ENCODE measurements at places on chromosomes 6 and 20.

GRCh38 chr6:34973547-34974248, 84.6 kb downstream of the ANKS1A start:
- ATAC-seq = no peak
- no peaks in the 10 kb centered on the region for H3K27me3 ChIP-seq
- no peak overlapping the region for H3K4me3 ChIP-seq
- H3K36me3 ChIP-seq = peaks cover 38% of the 10 kb centered on the region

GRCh38 chr6:107822176-107823046, 1.7 kb downstream of the SCML4 start:
- no peaks in the 10 kb centered on the region for H3K36me3 ChIP-seq
- H3K27me3 ChIP-seq = no peaks in the 10 kb centered on the region
- peak overlapping the region; percentile 98 for H3K27ac ChIP-seq
- no peak for ATAC-seq

GRCh38 chr20:32337937-32338661, 20.0 kb upstream of the ASXL1 start:
- H3K27ac ChIP-seq = no peak overlapping the region
- H3K27me3 ChIP-seq = no peaks in the 10 kb centered on the region
- H3K36me3 ChIP-seq = peaks cover 28% of the 10 kb centered on the region
- no peak overlapping the region for H3K4me3 ChIP-seq

GRCh38 chr6:165983112-165984072, 184.3 kb downstream of the TBXT start:
- no peaks in the 10 kb centered on the region for H3K36me3 ChIP-seq
- ATAC-seq = no peak
- H3K27me3 ChIP-seq = peaks cover 60% of the 10 kb centered on the region
- H3K27ac ChIP-seq = no peak overlapping the region
- peaks cover 18% of the 10 kb centered on the region for H3K4me1 ChIP-seq

- H3K4me3 ChIP-seq = peak within 1 kb of the TSS; percentile 78
- H3K4me1 ChIP-seq = peaks cover 55% of the 10 kb centered on the region
- H3K36me3 ChIP-seq = no peaks in the 10 kb centered on the region
- peak within 1 kb of the TSS; percentile 35 for H3K27ac ChIP-seq
- peaks cover 70% of the 10 kb centered on the region for H3K27me3 ChIP-seq
Measured at GRCh38 chr6:3227363-3228045, at the start of gene TUBB2B. Gene TUBB2B, minus strand, starts transcription at chr6:3227653. Its CDS starts 110 bp downstream, at chr6:3227543.

DNA sequence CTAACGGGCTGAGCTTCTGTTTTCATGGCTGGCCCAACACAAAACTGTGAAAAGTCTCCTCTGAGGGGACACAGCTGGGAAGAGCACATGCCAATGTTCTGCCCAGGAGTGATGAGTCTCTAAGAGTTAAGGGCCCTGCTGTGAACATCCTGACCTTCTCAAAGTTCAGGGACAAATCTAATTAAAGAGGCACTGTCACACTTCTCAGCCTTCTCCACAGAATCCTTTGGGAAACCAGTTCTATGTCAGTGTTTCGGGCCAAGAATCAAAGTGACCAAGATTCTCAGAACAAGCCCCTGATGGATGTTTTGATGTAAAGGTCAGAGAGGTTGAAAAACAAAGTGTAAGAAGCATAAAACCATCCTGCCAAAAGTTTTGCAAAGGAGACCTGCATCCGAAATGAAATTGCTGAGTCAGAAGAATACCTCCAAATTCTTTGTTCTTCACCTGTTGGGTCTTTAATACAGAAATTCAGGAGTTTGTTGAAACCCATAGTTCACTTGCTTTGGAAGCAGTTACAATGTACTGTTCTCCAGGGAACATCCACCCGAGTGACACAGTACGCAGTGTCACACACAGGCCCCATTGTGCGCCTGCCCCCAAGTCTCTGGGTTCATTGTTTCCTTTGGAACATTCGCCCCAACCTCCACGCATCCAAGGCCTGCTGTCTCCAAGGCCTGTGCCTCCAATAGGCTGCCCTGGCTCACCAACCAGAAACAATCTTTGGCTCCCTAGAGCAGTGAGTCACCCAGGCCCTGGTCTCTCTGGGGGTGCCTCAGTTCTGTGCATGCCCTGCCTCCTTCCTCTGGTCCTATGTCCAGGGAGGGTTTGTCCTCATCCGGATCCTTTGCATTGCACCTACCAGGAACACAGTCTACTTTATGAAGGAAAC, 65.5 kb upstream of the QKI start:
- ATAC-seq = no peak
- H3K4me3 ChIP-seq = no peak overlapping the region
- no peaks in the 10 kb centered on the region for H3K27me3 ChIP-seq
- no peaks in the 10 kb centered on the region for H3K36me3 ChIP-seq
- H3K27ac ChIP-seq = no peak overlapping the region

DNA sequence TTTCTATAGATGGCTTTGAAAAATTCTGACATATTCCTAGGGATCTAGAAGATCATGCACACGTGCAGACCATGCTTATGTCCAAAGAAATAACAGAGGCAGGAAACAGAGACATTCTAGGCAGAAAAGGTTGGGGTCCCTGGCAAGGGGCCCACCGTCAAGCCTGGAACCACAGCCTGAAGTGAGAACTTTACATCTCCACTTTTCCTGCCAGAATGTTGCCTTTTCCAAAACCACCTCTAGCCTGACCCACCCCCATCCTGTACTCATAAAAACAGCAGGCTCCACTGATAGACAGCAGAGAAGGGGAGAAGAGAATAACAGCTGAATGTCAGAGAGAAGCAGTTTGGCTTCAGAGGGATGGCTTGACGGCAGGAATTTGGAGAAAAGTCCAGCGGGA, 257.3 kb upstream of the NT5E start:
- H3K4me3 ChIP-seq = no peak overlapping the region
- no peak for ATAC-seq
- H3K27ac ChIP-seq = no peak overlapping the region
- no peaks in the 10 kb centered on the region for H3K4me1 ChIP-seq
- no peaks in the 10 kb centered on the region for H3K27me3 ChIP-seq

DNA sequence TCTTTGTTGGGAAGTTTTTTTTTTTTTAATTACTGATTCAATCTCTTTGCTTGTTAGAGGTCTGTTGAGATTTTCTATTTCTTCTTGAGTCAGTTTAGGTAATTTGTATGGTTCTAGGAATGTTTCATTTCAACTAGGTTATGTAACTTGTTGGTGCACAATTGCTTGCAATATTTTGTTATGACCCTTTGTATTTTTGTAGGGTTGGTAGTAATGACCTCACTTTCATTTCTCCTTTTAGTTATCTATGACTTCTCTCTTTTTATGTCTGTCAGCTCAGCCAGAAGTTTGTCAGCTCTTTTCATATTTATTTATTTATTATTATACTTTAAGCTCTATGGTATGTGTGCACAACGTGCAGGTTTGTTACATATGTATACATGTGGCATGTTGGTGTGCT, 51.1 kb upstream of the SLC24A3 start:
- no peak overlapping the region for H3K4me3 ChIP-seq
- H3K27me3 ChIP-seq = peaks cover 5% of the 10 kb centered on the region
- no peak overlapping the region for H3K27ac ChIP-seq
- no peaks in the 10 kb centered on the region for H3K4me1 ChIP-seq

DNA sequence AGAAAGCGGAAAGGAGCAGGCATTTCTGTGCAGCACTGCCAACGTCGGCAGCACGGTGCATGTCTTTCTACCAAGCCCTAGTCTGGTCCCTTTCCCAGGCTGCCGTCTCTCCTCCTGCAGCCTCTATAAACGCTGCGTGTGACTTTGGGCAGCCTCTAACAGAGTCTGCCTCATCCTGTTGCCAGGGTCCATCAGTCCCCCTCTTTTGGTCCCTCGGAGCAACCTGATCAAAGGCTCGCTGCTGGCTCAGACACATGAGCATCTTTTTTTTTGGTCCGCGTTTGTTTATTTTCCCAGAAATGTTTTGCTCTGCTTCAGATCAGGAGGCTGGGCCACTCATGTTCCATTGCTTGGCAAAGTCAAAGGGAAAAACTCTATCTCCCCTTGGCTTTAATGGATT, 166.8 kb upstream of the CST7 start:
- H3K4me3 ChIP-seq = no peak overlapping the region
- H3K27ac ChIP-seq = no peak overlapping the region
- no peak for ATAC-seq

DNA sequence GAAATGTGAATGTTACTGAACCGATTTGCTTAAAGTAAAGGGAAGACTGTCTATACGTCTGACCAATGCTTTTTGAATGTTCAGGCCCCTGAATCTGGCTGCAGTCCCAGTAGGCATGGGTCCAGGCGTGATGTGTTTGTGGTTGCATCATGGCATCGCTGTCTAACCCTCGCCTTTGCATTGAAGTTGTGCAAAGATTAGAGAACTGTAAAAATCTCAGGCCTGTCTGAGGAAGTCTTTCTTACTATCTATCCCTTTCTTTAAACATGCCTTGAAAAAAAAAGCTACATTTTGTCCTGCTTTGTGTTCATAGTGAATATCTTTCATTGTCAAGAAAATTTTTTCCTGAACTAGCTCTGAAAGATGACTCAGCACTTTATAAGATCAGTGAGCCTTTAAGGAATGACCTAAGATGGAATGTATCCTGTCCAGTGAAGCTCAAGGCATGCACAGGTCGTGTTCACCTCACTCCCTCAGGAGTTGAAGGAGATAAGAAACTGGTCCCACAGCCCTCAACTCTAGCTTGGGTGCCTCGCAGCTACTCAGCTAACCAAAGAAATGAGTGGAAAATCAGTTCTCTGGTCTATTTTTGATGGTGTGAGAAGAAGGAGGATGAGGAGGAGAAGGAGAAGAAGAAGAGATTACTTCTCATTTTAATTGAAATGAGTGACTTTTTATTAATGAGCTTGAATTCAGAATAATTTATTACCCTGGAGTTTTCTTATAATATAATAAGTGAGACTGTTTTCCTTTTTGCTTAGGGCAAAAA, 48.6 kb downstream of the TPD52L1 start:
- ATAC-seq = no peak
- H3K27ac ChIP-seq = no peak overlapping the region
- no peak overlapping the region for H3K4me3 ChIP-seq
- peaks cover 8% of the 10 kb centered on the region for H3K27me3 ChIP-seq

DNA sequence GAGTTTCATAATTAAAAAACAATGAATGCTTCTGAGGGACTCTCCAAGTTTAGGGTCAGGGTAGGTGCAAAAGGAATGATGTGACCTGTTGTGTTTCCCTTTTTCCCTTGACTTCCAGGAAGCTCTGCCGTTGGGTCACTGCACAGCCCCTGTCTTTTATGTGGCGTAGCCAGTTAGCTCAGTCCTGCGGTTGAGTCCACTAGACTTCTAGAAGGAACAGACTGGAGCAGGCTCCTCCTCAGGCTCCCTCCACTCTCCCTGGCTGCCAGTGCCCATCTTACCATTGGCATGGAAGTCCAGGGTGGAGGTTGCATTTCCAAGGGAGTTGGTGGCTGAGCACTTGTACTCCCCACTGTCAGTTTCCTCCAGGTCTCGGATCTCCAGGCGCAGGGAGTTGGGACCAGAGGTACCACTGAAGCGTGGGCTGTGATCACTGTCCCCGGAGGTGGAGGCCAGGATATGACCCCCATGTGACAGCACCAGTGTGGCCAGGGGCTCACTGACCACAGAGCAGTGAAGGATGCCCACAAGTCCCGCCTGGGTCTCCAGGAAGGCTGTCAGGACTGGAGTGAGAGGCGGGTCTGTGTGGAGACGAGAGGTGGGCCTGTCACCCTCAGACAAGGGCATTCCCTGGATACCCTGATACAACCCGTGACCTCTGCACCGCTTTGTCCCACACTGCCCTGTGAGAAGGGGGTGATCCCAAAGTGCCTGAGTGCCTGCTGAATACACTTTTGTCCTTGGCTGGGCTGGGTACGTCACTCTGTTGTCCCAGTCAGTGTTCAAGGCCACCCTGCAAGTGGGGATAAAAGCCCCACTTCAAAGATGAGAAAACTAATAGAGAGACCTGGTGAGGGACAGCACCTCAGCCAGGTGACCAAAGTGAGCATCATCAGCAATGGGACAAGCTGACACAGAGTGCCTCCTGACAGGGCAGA, 11.1 kb downstream of the SIGLEC1 start:
- H3K27me3 ChIP-seq = peaks cover 30% of the 10 kb centered on the region
- H3K4me1 ChIP-seq = no peaks in the 10 kb centered on the region

- H3K27me3 ChIP-seq = no peaks in the 10 kb centered on the region
- H3K36me3 ChIP-seq = peaks cover under 1% of the 10 kb centered on the region
- H3K4me1 ChIP-seq = peaks cover 14% of the 10 kb centered on the region
- no peak overlapping the region for H3K27ac ChIP-seq
- H3K4me3 ChIP-seq = no peak overlapping the region
Measured at GRCh38 chr6:111536910-111537527, 54.0 kb upstream of the REV3L start.

DNA sequence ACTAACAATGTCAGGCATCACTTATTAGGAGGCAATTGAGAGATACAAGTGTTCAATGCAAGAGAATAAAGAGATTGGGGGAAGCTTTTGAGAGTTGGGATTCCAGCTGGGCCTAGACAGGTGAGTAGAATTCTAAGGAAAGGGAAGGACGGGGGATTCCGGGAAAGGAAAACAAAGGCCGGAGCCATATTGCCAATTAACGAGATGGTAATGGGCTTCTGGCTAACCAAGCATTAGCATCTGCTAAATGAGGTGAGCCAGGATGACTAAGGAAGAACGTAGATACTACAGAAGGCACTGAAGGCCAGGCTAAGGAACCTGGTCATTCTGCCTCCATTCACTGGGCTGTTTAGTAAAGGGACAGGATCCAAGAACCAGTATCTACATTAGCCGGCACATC, 10.5 kb downstream of the FYN start:
- H3K36me3 ChIP-seq = peaks cover 15% of the 10 kb centered on the region
- H3K4me1 ChIP-seq = peaks cover 55% of the 10 kb centered on the region
- H3K27me3 ChIP-seq = no peaks in the 10 kb centered on the region

DNA sequence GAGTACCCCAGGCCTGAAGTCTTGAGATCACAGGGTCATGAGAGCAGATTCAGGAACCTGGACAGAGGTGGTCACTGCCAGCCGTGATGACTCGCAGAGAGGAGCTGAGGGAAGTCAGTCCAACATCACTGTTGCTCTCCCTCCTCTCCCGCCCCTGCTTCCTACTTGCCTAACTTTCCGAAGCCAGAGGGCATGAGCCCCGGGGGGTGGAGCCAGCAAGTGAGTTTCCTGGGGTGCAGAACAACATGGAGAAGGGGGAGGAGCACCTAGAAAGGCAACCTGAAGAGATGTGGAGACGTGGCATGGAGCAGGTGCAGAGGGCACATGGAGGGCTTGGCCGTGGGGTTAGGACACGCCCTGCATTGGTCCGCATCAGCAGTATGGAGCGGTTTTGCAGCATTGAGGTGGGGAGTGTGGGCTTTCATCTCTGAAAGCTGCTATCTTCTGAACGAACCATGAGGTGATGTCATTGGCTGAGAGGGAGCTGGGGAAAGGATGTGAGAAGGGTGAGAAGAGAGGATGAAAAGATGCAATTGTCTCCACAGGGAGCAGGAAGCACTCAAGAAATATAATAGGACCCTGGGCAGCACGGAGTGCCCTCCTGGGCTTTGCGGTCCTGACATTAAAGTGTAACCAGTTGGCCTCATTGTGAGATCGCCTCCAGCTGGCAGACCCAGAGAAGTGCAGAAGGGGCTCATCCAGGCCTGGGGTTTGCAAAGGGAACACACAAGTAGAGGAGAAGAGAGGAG, 25.0 kb downstream of the GDAP1L1 start:
- ATAC-seq = no peak
- H3K4me3 ChIP-seq = no peak overlapping the region
- peaks cover 15% of the 10 kb centered on the region for H3K36me3 ChIP-seq

- peak; percentile 98 for ATAC-seq
- H3K36me3 ChIP-seq = peaks cover 18% of the 10 kb centered on the region
- peaks cover 53% of the 10 kb centered on the region for H3K4me1 ChIP-seq
- H3K4me3 ChIP-seq = peak overlapping the region; percentile 22
- H3K27me3 ChIP-seq = no peaks in the 10 kb centered on the region
Measured at GRCh38 chr6:90121982-90122381, 174.7 kb downstream of the BACH2 start.

- H3K36me3 ChIP-seq = no peaks in the 10 kb centered on the region
- H3K4me3 ChIP-seq = no peak overlapping the region
- H3K27me3 ChIP-seq = peaks cover 8% of the 10 kb centered on the region
- peak overlapping the region; percentile 60 for H3K27ac ChIP-seq
- peak; percentile 85 for ATAC-seq
Measured at GRCh38 chr6:53483423-53484353, 61.2 kb downstream of the GCLC start.

Data from stimulated activated memory B cell treated with anti-CD40 and anti-IgM and Interleukin-4, amounts not matched to agents 10 μg/mL and 1 μg/mL and 100 μg/mL, for 72 hours (primary cell).